ENCODE measurements at places on chromosomes 5 and 9.

GRCh38 chr5:139640421-139641115, 7.6 kb upstream of the CXXC5 start:
- no peak for DNase-seq

- DNase-seq, result no peak
Observed at GRCh38 chr5:17305964-17306725, 88.7 kb downstream of the BASP1 start.

GRCh38 chr9:16509997-16510396, 360.5 kb downstream of the BNC2 start:
- DNase-seq, result no peak

DNA sequence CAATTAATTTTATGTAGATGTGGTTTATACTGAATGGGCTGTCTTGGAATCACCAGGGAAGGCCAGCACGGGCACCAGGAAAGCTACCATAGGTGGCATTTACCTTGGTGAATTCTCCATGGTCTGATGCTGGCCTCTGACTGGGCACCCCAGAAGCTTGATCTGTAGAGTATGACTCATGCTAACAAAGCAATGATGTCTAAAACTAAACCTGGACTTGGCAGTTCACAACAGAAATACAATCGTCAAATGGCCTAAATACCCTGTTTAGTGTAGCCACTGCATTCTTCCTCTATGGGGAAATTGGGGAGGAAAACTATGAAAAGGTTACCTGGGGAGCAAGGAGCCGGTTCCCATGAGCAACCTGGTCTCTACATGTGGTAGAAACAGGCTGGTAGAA, 98.0 kb downstream of the ATPSCKMT start:
- no peak for DNase-seq

DNA sequence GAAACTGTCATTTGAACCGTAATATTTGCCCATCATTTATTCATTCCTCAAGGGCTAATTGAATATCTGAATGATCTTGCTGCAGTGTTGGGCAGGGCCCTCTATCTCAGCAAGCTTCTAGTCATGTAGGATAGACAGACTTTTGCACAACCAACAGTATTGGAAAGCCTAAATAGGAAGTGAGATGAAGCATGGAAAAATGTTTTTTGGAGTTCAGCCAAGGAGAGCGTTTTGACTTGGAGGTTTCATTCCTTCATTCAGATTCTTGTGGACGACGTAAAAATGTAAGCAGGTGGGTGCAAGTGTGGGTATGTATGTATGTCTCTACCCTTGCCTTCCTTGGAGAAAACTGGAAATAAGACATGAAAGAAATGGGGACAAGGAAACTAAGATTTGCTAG, 15.5 kb downstream of the DAPK1 start:
- no peak for DNase-seq

DNA sequence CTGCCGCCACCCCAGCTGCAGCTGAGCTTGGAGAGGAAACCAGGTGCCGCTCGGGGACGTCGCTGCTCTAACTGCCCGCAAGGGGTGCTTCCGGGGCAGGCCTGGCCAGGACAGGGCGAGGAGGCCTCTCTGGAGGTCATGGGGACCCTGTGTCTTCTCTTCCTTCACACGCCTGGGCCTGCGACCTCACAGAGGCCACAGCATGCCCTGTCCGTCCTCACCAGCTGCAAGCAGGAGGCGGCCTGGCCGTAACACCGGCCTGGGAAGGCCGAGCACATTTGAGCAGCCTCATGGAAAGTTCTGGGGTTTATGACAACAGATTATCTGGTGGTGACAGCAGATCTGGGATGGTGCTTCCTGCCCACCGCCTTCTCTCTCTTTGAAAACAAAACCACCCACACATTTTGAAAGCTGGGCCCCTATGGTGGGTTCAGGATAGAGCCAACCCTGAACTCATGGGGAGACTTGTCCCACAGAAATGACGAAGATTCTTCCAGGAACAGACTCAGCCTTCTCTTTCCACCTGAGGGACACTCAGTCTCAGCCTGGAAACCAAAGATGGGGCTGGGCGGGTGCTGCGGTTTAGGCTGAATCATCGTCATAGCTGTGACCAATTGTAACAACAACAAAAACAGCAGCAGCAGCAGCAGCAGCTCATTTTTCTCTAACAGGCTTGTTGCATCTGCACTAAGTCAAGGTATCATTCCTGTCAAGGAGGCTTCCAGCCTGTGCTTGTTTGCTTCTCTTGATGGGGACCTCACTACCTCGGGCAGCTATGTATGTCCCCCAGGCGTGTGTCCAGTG, 99.6 kb upstream of the RAPGEF1 start:
- DNase-seq, result no peak

- DNase-seq, result no peak
Observed at GRCh38 chr5:6700685-6701355, 12.4 kb upstream of the TENT4A start.

DNA sequence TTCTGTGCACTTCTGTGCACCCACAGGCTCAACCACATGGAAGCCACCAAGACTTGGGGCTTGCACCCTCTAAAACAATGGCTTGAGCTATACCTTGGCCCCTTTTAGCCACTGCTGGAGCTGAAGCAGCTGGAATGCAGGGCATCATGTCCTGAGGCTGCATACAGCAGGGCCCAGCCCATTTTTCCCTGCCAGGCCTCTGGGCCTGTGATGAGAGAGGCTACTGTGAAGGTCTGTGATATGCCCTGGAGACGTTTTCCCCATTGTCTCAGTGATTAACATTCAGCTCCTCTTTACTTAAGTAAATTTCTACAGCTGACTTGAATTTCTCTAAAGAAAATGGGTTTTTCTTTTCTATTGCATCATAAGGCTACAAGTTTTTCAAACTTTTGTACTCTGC, 134.0 kb upstream of the EGFLAM start:
- DNase-seq, result no peak

DNA sequence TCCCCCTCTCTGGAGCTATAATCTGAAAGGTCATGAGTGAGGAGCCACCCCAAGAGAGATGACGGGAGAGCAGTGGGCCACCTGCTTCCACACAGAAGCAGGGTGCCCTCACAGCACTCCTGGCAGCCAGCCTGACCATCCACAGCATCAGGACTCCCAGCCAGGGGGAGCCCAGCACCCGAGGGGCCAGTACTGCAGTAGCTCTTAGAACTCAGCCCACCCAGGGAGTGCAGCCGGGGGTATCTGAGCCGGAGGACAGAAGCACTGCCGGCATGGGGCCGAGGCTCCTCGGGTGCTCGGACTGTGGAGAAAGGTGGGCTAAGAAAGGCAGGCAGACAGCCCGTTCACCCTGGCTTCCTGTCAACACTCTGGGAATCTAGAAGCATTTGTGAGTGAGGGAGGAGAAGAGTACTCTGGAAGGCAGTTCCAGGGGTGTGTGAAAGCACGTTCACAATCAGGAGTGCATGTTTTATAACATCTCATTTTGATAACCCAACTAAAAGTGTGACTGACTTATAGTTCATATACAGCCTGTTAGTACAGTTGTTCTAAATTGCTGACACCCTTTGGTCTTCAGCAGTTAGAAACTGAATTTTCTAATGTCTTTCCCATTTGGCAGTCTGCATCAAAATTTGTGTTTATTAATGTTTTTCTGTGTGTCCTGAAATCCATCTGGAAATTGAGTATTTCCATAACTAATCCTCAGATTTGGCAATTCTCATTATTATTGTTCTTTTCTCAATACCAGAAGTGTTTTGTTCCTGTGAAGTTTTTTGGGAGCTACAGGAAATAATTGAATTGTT, 25.9 kb upstream of the ASPN start:
- no peak for DNase-seq

Measured in MM.1S (cell line).